ENCODE measurements at places on chromosomes 7 and 10.
A peak's percentile ranks its signal among the peaks of the same experiment; 100 is the strongest.

- DNase-seq: no peak
Measured at GRCh38 chr10:110387983-110388686, 83.4 kb upstream of the SMNDC1 start.

- DNase-seq: no peak
Measured at GRCh38 chr10:14485986-14486385, 155.3 kb upstream of the FRMD4A start.

- DNase-seq: no peak
Measured at GRCh38 chr10:59819265-59819664, 66.0 kb upstream of the MRLN start.

DNA sequence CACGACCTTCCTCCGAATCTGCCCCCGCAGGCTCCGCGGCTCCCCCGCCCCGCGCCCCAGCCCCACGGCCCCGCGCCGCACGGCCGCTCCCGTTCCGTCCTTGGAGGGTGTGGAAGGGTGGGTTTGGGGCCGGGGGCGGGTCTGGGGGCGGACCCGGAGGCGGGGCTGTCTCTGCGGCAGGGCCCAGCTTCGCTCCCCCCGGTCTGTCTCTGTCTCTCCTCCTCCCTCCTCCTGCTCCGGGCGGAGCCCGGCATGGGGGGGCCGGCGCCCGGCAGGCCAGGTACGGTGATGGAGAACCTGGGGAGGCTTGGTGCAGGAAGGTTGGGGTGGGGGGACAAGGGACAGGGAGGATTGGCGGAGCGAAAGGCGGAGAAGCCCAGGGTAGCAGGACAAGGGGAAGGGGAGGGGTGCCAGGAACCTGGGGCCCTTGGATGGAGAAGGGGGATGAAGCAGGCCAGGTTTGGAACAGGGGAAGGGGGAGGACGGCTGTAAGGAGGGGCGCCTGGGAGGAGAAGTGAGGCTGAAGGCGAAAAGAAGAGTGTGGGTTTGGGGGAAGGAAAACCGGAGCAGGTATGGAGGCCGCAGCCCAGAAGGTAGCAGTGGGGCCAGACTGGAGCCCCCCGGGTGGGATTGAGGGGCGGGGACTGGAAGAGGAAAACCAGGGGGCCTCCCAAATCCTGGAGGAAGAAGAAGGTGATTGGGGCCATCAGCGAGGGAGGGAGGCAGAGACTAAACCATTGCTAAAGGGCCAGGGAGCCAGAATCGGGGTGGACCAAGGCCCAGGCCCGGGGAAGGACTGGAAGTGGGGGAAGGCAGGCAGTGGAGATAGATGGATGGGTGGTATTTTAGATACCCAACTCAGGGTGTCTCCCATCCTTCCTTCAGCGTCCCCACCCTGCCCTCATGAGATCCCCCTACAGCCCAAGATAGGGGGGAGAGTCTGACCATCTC lies at the start of gene NYAP1:
TSS of gene NYAP1 (plus strand) at position 206 of the 951 bp plus-strand sequence. CDS start 1,385 bp downstream, outside the sequence.
- peak; percentile 79 for DNase-seq

DNA sequence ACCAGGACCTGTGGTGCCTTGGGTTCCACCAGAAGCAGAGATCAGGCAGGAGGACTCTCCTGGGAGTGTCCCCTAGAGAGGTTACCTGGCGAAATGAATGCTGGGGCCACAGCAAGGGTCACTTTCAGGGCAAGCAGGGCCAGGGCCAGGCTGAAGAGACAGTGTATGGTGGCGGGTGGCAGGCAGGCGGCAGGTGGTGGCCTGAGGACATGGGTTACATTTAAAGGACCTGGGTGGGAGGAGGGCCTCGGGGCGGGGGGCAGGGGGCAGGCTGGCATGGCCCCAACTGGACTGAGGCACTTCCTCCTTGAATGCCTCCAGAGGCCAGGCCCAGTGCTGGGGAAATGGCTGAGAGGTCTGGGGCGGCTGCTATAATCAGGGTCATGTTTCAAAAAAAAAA lies 14.7 kb upstream of the TBRG4 start:
- DNase-seq: no peak

GRCh38 chr10:78747401-78748234 lies 321.1 kb upstream of the ZMIZ1 start:
- no peak for DNase-seq

- no peak for DNase-seq
Measured at GRCh38 chr10:120365872-120366271, 91.2 kb upstream of the PLPP4 start.

DNA sequence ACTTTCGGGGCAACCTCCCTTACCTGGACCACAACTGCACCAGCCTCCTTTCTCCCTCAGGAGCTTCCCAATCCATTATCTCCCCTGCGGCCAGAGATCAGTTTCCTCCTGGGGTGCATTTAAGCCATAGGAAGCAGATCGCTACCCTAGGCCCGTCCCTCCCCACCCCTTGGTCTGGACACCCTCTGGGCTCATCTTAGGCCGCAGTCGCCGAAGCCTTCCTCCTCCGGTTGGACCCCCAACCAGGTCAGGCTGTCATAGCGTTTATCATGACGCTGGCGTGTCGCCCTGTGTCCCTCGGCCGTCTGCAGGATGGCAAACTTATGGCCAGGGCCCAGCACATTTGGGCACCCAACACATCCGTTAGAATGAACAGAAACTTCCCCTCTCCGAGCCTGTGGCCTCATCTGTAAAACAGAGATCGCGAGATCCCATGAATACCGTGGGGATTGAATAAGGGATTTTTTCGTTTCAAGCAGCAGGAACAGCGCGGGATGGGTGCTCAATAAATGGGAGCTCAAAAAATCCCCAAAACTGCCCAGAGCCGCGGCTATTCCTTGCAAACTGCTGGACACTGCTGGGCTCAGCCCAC lies 669 bp upstream of the AP5Z1 start:
- DNase-seq: peak; percentile 68

DNA sequence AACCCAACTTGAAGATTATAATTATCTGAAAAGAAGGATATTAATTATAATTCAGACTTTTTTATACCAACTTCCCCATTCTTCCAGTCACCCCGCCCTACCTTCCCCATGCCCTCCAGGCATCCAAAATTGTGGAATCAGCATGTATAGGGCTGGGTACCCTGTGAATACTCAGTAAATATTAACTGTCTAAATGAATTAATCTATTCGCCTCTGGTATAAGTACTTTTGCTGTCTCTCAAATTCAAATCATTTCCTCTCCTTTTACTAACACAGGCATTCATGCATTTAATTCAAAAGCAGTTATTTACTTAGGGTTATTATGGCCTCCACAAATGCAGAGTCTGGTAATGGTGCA lies 26.5 kb upstream of the GOT1 start:
- no peak for DNase-seq

GRCh38 chr7:128302139-128302538 lies 41.6 kb downstream of the RBM28 start:
- DNase-seq: no peak

- DNase-seq: no peak
Measured at GRCh38 chr7:6286486-6286885, 14.1 kb upstream of the CYTH3 start.

- no peak for DNase-seq
Measured at GRCh38 chr7:3887096-3887690, 586.1 kb downstream of the SDK1 start.

GRCh38 chr10:117005026-117005526 lies at the start of gene SHTN1:
TSS of gene SHTN1 (minus strand) at chr10:117005187. CDS start at chr10:117005079, 108 bp downstream.
- DNase-seq: peak; percentile 40

DNA sequence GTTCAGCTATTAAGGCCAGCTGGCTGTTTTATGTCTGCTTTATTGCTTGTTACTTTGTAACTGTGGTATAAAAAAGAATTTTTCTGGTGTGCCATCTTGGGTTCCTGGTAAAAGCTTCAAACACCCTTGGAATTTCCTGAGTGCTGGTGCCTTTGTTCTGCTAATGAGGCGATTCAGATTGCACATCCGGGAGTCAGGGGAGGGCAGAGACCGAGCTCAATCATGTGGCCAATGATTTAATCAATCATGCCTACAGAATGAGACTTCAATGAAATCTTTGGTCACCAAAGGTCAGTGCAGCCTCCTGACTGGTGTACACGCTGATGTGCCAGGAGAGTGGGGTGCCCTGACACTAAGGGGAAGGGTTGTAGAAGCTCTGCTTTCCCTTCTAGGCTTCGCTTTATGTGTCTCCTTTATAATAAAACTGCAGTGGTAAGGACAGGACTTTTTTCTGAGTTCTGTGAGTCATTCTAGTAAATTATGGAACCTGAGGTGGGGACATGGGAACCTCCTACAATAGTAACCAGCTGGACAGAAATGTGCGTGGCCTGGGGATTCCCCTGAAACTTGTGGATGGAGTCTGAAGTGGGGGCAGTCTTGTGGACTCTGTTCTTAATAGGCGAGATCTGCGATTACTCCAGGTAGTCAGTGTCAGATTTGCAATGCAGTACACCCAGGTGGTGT lies 69.4 kb upstream of the OGDHL start:
- DNase-seq: no peak

DNA sequence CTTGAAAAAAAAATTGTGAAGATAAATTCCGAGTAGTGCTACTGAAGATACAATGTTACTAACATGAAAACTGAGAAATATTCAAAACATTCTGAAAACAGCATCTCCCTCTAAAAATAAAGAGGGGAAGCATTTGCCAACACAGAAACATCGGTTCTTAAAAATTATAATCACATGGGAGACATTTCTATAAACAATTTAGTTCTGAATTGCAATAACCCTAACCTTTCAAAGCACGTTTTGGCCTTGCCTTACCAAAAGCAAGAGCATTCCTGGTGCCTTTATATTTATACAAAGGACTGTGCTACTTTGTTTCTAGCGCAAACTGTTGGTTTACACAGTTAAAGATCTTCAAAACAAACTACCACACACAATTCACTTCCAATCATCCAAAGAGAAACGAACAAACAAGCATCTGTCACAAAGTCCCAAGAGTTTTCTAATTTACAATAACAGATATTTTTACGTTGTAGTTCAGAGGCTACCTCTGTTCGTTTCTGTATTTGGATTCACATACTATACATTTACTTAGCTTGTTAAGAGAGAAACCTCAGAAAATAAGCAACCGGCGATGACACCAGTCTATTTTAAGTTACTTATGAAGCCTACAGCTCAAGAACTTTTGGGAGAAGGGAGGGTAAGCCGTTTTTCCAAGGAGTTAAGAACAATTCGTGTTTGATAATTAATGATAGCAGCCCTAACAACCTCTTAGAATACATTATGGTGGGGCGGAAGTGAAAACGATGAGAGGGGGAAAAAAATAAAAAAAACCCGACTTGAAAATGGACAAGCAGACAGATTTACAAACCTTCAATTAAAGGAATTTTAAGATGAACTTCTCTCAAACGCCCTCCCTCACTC lies 1.3 kb downstream of the ABI1 start:
- DNase-seq: peak; percentile 23

DNA sequence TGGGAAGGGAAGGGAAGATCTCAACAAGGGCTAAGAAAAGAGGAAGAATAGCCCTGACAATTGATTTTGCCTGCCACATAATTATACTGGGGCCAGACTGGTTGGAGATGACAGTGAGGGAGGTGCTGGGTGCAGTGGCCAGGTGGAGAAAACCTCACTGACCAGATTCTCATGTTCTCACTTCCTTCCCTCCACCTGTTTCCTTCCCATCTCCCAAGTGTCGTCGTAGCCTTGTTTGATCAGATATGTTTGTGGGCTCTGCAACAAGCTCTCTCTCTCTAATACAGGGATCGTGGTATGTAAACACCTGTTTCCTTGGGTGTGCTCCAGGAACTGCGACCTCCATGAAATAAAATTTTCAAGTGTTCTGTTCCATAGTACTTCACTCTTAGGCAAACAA lies 60.2 kb downstream of the VCL start:
- DNase-seq: no peak

DNA sequence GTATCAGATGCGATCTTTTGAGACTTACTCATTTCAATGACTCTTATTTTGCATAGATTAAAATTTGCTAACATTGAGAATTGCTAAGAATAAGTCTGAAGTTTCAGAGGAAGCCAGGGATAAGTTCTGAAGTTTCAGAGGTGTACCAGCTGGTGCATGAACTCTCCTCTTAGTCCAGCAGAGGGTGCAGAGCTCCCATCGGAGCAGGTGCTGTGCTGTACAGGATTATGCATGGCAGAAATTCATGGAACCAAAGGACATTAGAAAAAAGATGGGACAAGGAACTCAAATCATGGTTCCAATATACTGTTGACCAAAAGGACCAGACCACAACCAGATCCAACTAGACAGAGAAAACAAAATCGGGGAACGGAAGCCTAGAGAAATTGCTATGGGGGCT lies 41.9 kb downstream of the MGAM2 start:
- peak; percentile 60 for DNase-seq

DNA sequence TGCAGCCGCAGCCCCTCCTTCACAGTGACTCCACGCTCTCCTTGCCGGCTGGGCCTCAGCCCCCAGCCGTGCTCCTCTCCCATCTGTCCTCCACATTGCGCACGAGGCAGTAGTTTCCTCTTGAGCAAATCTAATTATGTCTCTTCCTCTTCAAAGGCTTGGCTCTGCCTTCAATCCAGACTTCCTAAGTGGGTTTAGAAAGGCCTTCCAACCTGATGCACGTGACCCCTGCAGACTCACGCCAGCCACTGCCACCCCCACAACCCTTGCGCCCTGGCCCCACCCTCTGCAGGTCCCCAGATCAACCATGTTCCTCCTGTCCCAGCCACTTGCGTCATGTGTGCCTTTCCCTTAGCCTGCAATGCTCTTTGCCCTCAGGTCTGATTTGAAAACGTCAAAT lies 75.0 kb upstream of the ADAM12 start:
- DNase-seq: no peak

DNA sequence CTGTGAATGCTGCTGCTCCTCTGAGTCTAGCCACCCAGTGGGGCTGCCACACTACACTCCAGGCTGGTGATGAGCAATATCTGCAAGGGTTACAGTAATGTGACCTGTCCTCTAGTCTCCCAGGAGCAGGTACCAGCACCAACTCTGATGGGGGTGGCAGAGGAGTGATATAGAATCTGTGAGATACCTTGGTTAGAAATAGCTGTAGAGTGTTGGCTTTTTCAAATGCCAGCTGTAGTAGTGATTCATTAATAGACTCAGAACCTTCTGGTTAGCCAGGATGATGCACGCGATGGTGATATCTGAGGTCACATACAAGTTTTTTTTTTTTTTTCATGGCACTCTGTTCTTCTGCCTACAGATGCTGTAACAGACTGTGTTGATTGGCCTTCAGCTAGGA lies 757.1 kb downstream of the INHBA start:
- DNase-seq: no peak

DNA sequence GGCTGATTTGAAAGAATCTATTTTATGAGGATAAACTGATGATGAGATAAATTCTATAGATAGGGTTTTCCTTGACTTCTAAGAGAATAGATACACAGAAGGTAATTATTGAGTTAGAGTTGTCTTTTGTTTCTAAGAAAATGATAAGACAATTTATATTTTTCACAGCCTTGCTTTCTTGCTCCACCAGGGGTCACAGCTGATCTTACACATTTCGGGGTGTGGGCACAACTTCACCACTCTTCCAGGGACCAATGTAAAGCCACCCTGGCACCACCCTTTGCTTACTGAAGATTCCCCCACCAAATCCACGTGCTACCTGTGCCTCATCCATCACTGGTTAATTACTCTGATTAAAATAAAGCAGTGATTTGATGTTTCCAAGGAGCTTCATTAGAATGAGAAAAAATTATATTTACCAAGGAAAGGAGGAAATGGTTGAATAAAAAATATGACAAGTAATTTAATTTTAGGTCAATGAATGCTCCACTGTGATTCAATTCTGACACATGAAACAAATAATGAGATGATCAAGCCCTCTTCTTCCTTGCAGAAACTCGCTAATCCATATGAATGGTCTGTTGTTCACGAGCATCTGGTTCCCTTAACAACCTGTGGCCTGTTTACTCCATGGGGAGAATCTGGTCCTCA lies 177.3 kb upstream of the TNS3 start:
- peak; percentile 16 for DNase-seq

GRCh38 chr10:3959370-3960325 lies 174.6 kb upstream of the KLF6 start:
- DNase-seq: no peak

Data from hematopoietic multipotent progenitor cell treated with erythropoietin and hydrocortisone succinate and interleukin-3 and kit ligand, for 6 days (in vitro differentiated cells).